NCI-H2107 (cell line): ENCODE measurements at places on chromosomes 11 and 22.
A peak's percentile ranks its signal among the peaks of the same experiment; 100 is the strongest.

DNA sequence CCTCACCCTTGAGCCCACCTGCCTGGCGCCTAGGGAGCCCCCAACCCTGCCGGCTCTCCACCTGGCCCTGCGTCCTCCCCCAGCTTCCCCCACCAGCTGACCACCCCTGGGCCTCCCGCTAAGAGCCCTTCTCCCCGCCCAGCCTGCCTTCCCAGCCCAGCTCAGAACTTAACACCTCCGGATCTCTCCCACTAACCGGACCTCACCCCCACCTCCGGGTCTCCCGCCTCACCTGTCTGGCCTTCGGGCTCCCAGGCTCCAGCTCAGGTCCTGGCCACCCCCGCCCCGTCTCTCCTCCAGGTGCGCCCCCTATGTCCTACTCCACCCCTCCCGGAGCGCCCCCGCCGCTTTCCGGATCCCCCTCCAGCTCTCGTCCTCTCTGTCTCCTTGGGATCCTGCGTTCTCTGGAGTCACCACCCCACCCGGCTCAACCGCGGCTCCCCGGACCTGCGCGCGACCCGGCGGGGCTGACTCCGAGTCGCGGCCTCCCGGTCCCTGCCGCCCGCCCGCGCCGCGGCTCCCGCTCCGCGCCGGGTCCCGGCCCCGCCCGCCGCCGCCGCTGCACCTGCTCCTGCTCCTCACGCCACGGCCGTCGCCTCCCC, at the start of gene KCNJ11:
Gene KCNJ11, minus strand, starts transcription at position 51 of the 602 bp plus-strand sequence. CDS start 568 bp downstream, outside the sequence.
- peak; percentile 51 for DNase-seq

DNA sequence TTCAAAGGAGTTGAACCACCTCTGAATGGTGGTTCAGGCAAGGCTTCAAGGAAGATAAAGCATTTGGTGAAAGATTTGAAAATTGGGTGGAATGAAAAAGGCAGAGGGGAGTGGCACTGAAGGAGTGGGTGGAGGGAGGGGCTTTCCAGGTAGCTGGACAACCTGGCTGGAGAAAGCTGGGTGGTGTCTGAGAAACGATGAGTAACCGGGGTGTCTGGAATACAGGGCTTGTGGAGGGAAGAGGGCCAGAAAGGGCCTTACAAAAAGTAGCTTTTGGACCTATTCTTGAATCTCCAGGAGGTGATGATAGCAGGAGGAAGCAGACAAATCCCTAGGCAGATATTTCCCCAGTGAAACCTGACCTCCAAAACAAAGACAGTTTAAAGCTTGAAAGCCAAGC, 99.3 kb downstream of the RASSF10 start:
- DNase-seq: no peak

GRCh38 chr11:102994105-102994504, 38.6 kb upstream of the MMP13 start:
- no peak for DNase-seq

GRCh38 chr11:10797531-10797930, 11.2 kb downstream of the EIF4G2 start:
- DNase-seq: no peak

DNA sequence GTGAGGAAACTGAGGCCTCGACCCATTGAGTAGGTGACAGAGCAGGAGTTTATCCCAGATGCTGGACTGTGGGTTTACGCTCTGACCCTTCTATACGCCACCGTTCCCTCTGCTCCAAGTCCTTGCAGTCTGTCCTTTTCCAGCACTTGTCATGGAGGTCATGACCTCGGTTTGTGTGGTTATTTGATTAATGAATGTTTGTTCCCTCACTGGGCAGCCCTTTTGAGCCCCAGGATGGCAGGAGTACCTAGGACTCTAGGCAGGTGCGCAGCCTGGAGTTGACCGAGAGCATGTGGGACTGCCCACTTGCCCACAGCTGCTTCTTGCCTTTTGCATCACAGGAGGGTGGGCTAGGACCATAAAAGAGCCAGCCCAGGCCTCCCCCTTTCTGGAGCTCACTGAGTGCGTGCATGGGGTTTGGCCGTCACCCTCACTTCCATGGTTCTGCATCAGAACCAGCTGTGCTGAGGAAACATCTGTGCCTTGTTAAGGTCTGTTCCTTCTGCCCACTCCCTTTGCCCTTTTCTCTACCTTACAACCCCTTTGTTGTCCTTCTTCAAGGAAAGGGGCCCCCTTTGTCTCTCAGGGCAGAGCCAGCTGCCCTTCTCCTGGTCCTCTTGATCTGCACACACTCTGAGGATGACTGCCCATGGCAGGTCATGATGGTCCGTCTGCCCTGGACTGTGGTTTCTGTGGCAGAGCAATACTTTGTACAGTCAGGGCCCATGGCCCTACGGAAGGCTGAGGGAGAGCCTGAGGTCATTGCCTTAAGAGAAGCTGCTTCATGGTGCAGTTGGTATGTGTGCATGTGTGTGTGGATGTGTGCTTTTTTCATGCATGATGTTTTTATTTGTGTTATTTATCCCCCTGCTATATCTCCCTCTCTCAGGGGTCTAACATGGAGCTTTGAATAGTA, 38.2 kb downstream of the BMAL1 start:
- DNase-seq: no peak

DNA sequence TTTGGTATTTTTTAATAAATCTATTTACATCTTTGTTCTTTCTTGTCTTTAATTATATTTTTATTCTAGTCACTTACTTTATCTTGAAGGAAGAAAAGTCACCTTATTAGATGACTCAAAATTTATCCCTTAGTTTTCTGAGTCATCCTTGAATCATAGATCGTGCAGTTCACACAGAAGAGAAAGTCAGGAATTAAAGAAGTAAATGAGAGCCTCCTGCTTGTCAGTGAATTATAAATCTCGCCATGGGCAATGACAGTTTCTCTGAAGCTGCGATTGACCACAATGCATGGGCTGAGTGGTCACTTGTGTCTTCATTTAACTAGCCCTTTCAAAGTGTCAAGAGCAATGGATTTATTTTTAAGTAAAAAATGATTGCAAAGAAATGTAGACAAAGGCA, 91.2 kb downstream of the LUZP2 start:
- DNase-seq: no peak

GRCh38 chr11:71266114-71266833, 13.9 kb upstream of the SHANK2 start:
- no peak for DNase-seq

DNA sequence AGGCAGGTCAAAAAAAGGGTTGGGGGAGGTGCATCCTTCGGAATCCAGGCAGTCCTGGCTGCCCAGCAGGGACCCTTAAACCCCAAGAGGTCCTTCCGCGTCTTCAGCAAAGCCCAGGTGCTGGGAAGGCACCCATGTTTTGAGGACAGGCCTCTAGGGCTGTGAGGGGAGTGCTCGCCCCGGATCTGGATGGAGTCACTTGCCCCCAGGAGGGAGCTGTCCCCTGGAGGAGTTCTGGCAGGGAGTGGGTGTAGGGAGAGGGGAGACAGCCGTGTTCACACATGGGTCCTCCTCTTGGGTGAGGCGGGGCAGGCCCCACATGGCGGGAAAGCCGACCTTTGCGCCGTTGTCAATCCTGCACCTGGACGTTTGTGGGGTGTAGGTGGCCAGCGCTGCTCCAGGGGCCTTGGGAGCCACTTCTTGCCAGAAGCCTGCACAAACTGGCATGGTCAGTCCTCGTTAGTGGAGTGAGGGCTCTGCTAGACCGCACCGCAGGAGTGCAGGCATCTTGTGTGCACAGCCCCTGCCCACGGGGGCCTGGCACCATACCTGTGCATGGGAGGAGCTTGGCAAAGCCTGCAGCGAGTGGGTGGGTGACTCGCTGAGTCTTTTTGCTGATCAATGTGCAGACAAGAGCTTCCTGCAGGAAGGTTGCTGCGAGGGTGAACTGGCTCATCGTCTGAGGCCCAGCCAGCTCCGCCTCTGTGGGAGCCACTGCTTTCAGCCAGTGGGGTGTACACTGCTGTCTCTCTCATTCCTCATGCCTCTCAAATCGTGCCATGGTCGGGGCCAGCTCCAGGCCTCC, 16.0 kb downstream of the PPIL2 start:
- no peak for DNase-seq

- DNase-seq: no peak
Measured at GRCh38 chr11:42205518-42205917, 746.1 kb upstream of the LRRC4C start.

GRCh38 chr11:14927146-14927545, 35.1 kb upstream of the CYP2R1 start:
- no peak for DNase-seq

DNA sequence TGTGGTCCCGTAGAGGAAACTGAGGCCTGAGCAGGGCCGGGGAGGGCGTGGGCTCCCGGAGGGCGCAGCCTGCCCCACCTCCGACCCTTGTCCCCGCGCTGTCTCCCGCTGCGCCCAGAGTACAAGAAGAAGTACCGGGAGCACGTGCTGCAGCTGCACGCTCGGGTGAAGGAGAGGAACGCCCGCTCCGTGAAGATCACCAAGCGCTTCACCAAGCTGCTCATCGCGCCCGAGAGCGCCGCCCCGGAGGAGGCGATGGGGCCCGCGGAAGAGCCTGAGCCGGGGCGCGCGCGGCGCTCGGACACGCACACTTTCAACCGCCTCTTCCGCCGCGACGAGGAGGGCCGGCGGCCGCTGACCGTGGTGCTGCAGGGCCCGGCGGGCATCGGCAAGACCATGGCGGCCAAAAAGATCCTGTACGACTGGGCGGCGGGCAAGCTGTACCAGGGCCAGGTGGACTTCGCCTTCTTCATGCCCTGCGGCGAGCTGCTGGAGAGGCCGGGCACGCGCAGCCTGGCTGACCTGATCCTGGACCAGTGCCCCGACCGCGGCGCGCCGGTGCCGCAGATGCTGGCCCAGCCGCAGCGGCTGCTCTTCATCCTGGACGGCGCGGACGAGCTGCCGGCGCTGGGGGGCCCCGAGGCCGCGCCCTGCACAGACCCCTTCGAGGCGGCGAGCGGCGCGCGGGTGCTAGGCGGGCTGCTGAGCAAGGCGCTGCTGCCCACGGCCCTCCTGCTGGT, 1.9 kb downstream of the NLRP6 start:
- DNase-seq: no peak

DNA sequence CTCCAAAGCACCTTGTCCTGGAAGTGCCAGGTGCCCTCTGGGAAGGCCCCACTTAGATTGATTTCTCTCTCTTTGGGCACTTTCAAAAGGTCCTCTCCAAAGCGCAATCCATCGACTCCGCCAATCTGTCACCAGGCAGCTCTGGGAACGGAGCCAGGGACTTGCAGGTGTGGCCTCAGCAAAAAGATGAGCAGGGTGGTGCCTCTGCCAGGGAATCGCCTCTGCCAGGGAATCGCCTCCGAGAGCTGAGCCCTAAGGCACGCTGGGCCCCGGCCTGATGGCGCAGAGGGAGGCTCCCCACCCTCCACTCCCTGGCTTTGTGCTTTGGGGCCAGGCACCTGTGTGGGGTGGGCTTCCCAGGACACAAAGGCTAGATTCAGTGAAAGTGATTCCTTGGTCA, 1391.3 kb downstream of the TBC1D22A start:
- DNase-seq: no peak

DNA sequence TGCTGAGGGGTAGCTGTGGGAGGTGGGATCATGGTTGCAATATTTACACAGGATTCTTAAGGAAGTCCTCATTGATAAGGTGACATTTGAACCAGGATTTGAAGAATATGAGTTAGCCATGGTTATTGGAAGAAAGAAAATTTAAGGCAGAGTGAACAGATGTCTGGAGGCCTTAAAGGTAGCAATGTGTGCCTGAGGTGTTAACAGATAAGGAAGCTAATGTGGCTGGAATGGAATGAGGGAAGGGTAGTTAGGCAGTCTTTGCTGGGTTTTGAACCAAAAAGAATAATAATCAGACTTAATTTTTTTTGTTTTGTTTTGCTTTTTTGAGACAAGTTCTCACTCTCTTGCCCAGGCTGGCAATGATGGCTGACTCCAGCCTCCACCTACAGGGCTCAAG, 9.7 kb upstream of the DEPDC7 start:
- no peak for DNase-seq

DNA sequence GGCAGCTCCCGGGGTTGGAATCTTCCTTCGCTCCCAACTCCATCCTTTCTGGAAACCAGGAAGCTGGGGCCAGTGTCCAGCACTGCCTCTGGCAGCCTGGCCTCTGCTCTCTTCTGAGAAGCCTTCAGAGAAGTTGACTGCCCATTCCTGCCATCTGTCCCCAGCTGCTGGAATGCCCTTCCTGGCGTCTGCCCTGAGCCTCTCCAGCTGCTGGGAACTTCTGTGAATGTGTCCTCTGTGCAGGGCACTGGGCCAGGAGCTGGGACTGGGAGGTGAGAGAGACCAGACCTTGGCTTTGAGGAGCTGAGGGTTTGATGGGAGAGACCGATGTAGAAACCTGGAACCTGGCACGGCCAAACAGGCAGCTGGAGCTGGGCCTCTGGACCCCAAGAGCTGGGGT, 5.9 kb upstream of the SOX10 start:
- DNase-seq: no peak
